Ammon's horn (tissue), 1 donor: ENCODE measurements at places on chromosomes 12 and 14.

- DNase-seq, result no peak
Observed at GRCh38 chr12:105262461-105263184, 26.6 kb upstream of the APPL2 start.

GRCh38 chr14:83356080-83356479, 1822.4 kb upstream of the SEL1L start:
- DNase-seq, result no peak

DNA sequence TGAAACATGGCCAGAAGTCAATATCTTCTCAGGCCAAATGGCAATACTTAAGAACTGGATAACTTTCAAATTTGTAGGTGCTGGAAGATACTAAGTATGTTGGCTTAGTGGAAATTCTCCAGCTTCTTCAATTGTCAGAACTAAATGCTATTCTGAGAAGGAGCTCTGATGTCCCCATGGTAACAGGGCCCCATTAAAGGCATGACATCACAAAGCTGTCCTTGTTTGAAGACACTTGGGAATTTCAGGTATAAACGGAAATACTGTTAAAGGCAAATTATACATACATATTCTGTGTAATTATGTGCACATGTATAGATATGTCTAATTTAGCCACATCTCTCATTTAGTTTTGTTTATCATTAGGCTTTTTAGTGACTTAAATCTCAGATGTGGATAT, 210.0 kb upstream of the SEL1L start:
- DNase-seq, result no peak

- peak; percentile 27 for DNase-seq
Observed at GRCh38 chr12:127381043-127381668, 885.8 kb upstream of the TMEM132C start.

- peak; percentile 2 for DNase-seq
Observed at GRCh38 chr12:24328261-24328660, 378.8 kb upstream of the SOX5 start.

GRCh38 chr12:125324861-125325490, 259.7 kb downstream of the AACS start:
- no peak for DNase-seq

- no peak for DNase-seq
Observed at GRCh38 chr12:64801381-64801780, 23.1 kb upstream of the TBC1D30 start.

GRCh38 chr12:2160043-2160442, 107.3 kb downstream of the CACNA1C start:
- no peak for DNase-seq

DNA sequence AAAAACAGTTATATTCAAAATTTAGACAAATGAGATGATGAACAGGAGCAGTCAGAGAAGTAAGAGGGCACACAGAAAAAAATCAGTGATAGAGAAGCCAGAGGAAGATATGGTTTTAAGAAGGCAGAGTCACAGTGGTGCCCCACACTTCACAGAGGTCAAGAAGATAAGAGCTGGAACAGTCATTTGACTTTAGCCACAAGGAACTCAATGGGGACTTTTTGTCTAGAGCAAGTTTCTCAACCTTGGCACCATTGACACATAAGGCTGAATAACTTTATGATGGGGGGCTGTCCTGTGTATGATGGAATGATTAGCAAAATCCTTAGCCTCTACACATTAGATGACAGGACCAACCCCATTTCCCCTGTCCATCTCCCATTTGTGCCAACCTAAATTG, 172.8 kb upstream of the PLEKHG7 start:
- DNase-seq, result no peak

DNA sequence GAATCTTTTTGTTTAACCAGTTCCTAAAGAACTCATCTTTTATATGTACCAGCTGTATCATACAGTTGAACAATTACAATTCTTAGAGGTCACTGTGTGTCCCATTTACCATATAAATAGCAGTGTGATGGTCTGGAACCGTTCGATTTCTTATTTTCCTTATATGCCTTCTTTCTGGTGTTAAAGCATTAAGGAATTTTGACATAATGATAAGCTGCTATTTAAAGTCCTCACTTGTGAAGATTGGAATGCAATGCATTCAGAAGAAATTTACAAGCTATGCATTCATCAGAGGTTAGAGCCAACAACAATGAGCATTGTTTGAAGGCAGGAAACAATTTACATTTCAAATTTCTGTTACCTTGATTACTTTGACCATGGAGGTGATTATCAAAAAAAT, 80.0 kb upstream of the PRICKLE1 start:
- no peak for DNase-seq

- no peak for DNase-seq
Observed at GRCh38 chr12:127060310-127060847, 1206.6 kb upstream of the TMEM132C start.

DNA sequence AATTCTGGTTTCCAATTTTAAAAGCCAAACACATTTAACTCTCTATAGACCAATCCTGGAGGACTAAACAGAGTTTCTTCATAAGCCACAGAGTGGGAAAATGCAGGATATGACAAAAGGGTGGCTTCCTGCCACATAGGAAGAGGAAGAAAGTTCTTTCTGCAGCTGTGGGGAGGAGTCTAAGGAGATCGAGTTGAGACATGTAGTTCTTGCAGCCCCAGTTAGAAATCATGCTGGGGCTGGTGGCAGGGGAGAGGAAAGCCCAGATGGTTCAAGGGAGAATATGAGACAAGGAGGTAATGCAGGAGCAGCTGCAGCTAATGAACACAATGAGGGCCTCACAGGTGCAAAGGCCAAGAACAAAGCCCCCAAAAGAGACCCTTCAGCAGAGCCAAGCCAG, 85.0 kb upstream of the ARID2 start:
- DNase-seq, result peak; percentile 17

- no peak for DNase-seq
Observed at GRCh38 chr12:64895526-64895925, 71.1 kb downstream of the TBC1D30 start.

DNA sequence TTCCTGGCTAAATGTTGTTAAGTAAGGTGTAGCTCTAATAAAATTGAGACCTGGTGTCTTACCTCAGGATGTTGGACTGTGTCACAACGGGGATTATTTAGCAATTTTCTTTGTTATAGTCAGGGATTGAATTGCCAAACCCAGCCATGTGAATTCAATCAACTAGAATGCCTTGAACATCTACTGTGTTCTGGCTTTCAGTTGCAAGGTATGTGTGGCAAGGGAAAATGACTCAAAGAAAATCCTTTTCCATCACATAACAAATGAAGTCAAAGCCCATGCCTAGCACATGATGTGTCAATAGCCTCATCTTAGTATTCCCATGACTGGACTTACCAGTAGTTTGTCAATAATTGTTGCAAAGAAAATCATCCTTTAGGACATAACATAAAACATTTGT, 519.8 kb upstream of the FLRT2 start:
- DNase-seq, result no peak
